ENCODE measurements at places on chromosomes 7 and 10.

- no peak for DNase-seq
Measured at GRCh38 chr7:134988161-134988560, 1.9 kb downstream of the AGBL3 start.

- no peak for DNase-seq
Measured at GRCh38 chr10:129869596-129870473, 94.2 kb downstream of the EBF3 start.

DNA sequence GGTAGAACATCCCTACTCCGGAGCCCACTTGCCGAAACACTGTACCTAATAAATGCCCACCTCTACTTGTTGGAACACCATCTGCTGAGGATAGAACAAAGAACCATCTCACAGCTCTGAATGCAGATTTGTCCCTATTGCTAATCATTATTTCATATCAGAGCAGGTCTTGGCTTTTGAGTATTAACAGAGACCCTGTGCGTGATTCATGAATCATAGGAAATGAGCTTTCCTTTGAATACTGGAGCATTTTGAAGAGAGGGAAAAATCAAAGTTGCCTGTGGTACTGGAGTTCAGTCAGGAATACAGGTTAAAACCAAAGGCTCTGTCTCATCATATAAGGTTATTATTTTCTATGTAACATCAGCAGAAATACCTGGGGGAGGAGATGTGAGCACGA, 1132.3 kb downstream of the XPNPEP1 start:
- DNase-seq = no peak

- no peak for DNase-seq
Measured at GRCh38 chr7:116899308-116899707, 36.9 kb downstream of the CAPZA2 start.
